ENCODE measurements at places on chromosomes 13 and 19.

DNA sequence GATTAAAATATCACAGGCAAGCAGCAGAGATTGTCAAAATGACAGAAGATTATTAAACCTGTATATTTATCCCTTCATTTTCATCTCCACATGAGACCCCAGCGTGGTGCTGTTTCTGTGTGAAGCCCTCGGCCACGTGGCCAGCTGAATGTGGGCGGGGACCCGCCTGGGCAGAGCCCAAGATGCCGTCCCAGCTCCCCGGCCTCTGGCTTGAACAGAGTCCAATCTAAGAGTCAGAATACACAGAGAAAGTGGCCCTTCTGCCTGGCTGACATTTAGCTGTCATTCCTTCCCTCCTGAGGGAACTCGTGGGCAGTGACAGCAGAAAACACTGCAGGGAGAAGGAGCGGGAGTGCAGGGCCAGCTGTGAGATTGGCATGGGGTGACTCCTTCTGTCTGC is 34.9 kb upstream of the UQCRFS1 start:
- DNase-seq = peak; percentile 23

DNA sequence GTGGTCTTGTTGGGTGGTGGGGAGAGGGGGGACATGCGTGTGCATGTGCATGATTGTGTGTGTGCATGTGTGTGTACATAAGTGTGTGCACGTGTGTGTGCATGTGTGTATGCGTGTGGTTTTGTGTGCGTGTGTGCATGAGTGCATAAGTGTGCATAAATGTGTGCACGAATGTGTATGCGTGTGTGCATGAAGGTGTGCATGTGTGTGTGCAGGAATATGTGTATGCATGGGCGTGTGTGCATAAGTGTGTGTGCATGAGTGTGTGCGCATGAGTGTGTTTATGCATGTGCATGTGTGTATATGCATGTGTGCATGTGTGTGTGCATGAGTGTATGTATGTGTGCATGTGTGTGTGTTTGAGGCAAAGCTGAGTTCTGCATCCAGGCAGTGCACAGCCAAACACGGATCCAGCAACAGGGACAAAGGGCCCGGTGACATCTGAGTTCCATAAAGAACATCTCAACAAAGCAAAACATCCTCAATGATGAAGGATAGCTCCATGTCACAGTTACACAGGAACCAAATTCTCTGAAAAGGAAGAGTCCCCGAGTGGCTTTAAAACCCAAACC is 86.0 kb upstream of the FARP1 start:
- no peak for DNase-seq

DNA sequence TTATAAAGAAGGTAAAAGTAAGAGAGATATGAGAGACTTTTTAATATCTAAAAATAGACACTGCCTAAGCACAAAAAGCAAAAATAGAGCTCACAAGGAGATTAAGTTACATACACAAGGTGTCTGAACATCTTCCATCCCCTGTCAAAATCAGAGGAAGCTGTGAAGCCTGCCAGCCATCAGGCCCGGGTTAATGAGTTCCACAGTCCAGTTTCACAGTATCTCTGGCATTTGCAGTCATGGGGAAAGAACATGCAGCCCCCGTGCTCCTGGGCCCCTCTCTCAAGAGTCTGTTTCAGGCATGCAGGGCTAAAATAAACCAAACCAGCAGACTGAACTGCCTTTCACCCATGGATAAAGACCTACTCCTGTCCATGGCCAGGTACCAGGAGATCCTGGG is 79.2 kb downstream of the TBC1D4 start:
- peak; percentile 56 for DNase-seq

GRCh38 chr19:14091813-14092462 is 1.4 kb upstream of the SAMD1 start:
- no peak for DNase-seq

DNA sequence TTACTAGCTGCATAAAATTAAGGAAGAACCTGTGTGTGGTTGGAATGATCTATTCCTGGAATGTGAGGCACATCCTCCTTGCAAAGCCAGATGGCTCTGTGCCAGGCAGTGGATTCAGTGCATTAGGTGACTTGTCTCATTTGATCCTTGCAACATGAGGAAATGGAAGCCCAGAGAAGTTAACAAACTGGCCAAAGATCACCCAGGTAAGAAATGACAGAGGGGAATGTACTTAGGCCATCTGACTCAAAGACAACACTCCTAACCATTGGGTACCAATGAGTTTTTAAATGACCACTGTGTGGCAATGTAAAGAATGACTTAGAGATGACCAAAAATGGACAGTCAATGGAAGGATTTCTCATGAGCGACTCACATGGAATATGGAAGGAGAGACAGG is 114.2 kb upstream of the RXFP2 start:
- no peak for DNase-seq

DNA sequence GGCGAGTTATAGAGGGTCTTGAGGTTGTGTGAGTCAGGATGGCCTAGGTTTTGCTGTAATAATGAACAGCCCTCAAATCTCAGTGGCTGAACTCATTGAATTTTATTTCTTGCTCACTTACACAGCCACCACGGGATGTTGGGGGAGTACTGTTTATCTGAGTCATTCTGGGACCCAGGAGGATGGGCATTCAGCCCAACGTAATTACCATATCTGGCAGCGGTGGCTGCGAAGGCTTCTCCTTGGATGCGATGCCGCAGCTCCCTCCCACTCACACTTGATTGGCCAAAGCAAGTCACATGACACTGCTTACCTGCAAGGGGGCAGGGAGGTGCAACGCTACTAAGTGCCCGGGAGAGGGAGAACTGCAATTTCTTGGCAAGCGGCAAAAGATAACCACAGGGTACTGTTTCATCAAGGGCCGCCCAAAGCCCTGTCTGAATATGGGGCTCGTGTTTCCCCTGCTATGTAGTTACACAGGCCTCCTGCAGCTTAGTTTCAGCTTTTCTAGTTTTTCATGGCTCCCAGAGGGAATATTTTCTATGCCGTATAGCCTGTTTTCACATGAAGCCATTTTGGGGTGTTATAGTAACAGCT is 19.9 kb downstream of the ZSWIM9 start:
- DNase-seq = peak; percentile 85

DNA sequence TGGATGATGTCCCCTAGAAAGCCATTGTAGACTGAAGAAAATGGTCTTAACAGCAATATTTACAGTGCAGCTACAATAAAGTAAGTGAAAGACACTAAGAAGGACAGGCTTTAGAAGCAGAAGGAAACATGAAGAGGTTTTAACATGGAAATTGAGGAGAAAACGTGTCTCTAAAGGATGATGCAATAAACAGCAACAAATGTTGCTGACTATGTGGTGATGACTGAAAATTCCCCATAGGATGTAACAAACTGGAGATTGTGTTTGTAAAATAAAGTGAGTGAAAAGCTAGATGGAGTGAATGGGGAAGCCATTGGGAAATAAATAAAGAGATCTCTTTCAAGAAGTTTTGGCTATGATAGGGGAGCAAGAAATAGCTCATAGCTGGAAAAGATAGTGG is 186.7 kb upstream of the IPO5 start:
- no peak for DNase-seq

DNA sequence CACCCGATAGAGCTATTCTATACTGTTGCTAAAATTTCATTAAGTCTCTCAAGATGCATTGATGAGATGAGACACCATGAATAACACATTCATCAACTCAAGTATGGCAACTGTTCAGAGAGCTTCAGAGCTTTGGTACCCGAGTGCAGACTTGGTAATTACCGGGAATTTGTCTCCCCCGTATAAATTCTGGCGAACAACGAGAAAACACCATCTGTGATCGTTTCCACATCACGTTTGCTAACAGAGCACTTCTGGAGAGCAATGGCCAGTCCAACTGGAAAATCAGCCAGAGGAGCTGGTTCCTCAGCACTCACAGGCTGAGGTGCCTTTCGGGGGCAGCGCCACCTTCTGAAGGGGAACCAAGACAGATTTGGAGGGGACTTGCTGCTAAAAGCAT is 40.2 kb downstream of the SUGP2 start:
- DNase-seq = no peak

GRCh38 chr19:54903303-54903702 is 2.6 kb upstream of the NCR1 start:
- no peak for DNase-seq

- DNase-seq = no peak
These were observed 842.2 kb upstream of the GPC6 start for GRCh38 chr13:92384410-92384809.

- DNase-seq = peak; percentile 68
These were observed 19.1 kb upstream of the AKAP8 start for GRCh38 chr19:15398501-15399233.

GRCh38 chr19:16586991-16587832 is 15.0 kb upstream of the SLC35E1 start:
- no peak for DNase-seq

GRCh38 chr19:39001041-39001440 is 25.5 kb upstream of the FBXO17 start:
- DNase-seq = peak; percentile 23

DNA sequence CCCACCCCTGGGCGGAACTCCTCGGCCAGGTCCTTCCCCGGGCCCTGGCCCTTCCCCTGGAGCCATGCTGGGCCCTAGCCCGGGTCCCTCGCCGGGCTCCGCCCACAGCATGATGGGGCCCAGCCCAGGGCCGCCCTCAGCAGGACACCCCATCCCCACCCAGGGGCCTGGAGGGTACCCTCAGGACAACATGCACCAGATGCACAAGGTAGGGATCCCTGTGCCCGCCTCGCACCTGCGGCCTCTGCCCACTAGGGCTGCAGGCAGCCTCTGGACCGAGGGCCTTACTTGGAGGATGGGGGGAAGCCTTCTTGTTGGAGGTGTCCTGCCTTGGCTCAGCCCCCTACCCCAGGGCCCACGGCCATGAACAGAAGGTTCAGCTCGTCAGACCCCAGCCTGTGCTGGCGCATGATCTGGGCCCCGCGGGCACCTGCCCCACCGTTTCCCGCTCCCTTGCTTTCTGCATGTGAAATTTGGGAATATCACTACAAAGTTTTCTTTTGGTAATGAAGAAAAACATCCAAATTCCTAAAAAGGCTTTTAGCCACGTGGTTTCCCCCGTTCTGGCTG is 23.4 kb downstream of the SMARCA4 start:
- DNase-seq = no peak

DNA sequence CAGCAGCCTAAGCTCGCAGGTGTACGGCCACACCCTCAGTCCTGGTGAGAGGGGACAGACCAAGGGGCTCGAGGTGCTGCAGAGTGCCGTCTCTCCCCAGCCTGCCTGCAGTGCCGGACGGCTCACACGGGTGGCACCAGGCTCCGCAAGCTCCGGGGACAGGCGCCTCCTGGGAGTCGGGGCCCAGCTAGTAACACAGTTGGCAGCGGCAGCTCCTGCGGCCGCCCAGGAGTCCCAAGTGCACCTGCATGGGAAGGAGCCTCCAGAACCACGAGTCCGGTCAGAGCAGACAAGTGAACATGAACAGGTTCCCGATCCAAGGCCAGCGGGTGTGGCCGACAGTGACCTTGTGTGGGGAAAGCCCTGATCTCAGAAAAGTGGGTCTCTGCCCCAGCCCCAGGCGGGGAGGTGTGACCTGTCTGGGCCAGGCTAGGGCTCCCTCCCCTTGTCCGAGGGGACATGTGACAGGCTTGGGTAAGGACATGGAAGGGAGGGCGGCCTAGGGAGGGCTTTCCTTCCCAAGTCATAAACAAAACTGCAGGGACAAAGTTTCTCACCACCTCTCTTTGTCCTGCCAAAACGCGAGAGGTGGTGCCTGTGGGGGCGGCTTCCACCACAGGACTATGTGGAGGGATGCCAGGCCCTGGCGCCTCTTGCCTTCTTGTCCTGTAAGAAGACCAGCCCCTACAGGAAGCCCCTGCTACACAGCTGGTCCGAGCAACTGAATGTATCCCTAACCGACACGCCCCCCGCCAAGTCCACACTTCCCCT is 46.5 kb downstream of the MLLT1 start:
- DNase-seq = peak; percentile 5

DNA sequence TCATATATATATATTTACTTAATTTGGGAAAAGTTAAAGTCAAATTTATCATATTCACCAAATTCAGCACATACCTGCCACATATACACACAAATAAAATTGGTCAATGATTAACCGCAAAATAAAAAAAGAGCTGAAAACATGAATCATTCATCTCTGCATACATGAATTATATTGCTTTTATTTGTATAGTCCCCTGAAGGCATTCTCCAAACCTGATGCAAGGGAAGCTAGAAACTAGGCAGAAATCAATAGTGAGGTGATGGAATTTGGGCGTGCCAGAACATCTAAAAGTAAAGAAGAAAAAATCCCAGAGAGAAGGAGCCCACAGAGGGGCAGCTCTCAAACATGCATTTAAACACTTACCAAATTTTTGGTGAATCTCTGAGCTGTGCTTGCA is 60.1 kb downstream of the UFM1 start:
- no peak for DNase-seq

DNA sequence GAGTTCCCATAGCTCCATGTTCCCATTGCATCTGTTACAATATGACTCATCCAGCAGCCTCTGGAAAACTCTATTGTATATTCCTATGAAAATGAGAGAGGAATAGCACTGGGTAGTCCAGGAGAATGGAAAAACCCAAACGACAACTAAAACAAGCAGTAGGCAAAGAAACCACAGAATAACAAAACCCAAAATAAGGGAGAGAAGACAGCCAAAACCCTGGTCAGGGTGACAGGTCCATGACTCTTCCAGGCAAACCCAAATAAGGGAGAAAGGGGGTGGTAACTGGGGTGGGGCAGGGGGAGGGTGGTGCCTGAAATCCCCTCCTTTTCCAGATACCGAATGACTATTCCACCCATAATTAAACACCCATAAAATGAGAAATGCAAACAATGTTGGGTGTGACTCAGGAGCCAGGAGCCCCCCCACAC is 4.0 kb upstream of the ZNF8 start:
- DNase-seq = no peak

GRCh38 chr13:52599848-52600603 is 42.2 kb upstream of the HNRNPA1L2 start:
- DNase-seq = peak; percentile 73

- no peak for DNase-seq
These were observed 14.0 kb upstream of the TMEM86B start for GRCh38 chr19:55242517-55242916.

DNA sequence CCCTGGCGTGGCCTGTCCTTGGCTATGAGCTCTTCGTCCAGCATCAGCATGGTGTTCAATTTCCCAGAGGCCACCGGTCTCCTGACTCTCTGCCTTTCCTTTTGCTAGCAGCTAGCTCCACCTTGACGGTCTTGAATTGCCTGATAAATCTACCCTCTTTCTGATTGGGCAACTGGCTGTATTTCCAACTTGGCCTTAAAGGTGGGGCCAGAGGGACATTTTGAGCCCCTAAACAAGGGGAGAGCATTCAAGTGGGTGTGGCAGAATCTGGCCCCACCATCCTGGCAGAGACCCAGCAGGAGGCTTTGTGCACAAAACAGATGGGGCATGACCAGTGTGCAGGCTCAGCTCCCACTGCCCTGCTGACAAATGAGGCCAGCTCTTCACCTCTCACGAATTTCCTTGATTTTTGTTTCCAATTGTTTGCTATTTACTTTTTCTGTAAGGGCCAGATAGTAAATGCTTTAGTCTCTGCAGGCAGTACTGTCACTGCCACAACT is 148.9 kb upstream of the VSTM2B start:
- DNase-seq = no peak

Measured in BE2C (cell line).